ENCODE measurements at places on chromosomes 11 and 22.

- no peak for DNase-seq
Observed at GRCh38 chr22:33850193-33850592, 70.1 kb downstream of the LARGE1 start.

DNA sequence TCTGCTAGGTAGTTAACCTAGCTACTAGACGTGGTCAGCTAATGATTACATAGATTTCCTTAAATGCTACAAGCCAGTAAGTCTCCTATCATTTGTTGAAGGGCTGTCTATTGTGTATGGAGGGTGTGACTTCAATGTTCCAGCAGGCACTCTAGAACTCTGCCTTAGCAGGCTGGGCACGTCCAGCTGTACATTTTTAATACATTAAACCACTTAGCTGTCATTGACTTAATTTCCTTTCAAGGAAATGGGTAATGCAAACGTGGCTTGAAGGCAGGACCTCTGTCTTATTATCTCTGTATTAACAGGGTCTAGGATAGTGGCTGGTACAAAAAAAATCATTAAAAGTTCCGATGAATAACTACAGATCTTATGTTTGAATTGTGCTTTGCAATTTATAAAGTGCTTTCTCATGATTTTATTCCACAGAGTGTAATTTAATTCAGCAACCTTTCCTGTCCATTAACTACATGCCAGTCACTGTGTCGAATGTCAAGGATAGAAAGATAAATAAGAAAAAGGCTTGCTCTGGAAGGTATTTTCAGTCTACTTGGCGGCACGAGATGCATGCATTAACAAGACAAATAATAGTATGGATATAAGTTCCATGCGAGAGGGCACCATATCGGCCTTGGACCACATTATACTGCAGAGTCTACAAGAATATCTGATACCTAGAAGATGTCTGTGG is 60.3 kb downstream of the APOL3 start:
- no peak for DNase-seq

- DNase-seq = no peak
Observed at GRCh38 chr22:37880668-37881440, 25.2 kb upstream of the MICALL1 start.

- no peak for DNase-seq
Observed at GRCh38 chr11:128904656-128905344, 13.6 kb downstream of the KCNJ5 start.

DNA sequence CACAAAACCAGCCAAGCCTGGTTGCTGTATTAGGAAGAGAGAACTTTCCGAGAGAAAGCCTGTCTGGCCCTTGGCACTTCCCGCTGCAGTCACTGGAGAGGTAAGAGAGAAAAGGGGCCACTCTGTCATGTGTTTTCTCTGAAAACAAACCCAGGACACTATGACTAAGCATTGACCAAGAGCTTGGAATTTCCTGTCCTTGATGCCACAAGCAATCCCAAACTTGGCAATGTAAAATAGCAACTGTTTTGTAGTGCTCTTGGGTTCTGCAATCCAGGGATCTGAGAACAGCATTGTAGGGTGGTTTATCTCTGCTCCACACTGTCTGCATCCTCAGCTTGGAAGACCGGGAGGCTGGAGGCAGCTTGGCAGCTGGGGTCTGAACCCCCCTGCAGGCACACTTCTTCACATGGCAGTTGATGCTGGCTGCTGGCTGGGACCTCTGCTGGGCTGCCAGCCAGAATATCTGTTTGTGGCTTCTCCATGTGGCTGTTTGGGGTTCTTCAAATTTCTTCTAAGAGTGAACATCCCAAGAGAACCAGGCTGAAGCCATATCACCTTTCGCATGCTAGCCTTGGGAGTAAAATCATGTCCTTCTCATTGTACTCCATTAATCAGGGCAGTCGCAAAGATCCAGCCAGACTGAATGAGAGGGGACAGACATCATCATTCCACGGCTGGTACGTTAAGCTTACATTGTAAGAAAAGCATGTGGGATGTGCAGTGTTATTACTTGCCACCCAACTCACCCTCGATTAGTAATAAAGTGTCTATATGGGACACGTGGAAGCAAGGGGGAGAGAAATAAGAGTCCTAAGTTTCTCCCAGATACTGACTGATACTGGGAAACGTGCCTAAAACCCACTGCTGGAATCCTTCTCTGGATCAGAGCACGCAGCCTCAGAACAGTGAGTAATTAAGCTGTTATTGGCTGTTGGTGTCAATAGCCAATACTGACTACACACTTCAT is 537.4 kb upstream of the B3GAT1 start:
- no peak for DNase-seq

DNA sequence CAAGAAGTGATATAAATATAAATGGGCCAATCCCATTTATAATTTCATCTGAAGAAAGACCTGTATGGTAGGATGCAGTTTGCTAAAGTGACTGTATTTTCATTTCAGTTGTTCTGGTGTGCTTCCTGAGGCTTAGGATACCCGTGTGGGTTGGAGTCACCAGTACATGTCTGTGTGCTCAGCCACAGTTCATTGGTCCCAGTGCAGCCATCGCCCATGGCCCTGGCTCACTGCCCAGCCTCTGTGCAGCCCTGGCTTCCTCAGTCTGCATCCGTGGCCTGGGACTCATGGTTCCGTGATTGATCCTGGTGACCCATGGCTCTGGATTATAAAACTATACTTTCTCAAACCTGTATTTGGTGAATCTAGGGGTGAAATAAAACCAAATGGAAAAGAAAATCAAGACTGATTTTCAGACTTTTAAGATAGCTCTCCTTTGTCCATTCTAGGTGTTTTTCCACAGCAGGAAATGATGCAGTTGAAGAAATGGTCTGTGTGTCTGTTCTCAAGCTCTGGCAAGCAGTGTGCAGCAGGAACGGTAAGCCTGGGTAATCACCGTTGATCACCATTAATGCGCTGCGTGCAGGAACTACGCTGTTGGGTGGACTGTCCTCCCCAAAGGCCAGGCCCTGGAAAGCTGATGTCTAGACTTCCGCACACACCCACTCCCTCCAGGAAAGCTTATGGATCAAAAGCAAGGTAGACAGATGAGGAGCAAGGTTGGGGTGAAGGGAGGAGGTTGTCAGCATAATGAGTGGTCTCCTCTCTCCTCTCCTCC is 27.2 kb downstream of the TTC12 start:
- DNase-seq = no peak

- DNase-seq = no peak
Observed at GRCh38 chr11:94583866-94584500, 16.8 kb downstream of the PIWIL4 start.

DNA sequence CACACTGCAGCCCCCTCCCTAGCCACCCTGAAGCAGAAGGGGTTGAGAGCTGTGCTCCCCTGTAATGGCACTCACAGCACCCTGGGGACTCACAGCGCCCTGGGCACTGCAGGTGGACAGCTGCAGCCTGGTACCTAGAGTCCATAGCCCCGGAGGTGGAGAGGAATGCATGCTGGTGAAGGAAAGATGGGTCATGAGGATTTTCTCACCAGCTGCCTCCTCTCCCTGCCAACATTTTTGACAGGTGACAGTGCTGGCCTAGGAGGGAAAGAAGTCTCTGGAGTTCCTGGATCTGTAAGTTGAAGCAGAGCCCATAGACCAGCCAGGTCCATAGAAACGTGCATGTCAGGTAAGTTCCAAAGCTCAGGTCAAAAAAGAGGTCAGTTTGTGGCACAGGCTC is 330.5 kb downstream of the TENM4 start:
- no peak for DNase-seq

GRCh38 chr11:40434926-40435325 is 1024.5 kb downstream of the LRRC4C start:
- DNase-seq = no peak

GRCh38 chr11:134468796-134469195 is 56.8 kb upstream of the B3GAT1 start:
- DNase-seq = no peak

- DNase-seq = no peak
Observed at GRCh38 chr11:123235656-123236261, 40.7 kb upstream of the CLMP start.

- no peak for DNase-seq
Observed at GRCh38 chr11:47434011-47434786, 8.0 kb upstream of the PSMC3 start.

DNA sequence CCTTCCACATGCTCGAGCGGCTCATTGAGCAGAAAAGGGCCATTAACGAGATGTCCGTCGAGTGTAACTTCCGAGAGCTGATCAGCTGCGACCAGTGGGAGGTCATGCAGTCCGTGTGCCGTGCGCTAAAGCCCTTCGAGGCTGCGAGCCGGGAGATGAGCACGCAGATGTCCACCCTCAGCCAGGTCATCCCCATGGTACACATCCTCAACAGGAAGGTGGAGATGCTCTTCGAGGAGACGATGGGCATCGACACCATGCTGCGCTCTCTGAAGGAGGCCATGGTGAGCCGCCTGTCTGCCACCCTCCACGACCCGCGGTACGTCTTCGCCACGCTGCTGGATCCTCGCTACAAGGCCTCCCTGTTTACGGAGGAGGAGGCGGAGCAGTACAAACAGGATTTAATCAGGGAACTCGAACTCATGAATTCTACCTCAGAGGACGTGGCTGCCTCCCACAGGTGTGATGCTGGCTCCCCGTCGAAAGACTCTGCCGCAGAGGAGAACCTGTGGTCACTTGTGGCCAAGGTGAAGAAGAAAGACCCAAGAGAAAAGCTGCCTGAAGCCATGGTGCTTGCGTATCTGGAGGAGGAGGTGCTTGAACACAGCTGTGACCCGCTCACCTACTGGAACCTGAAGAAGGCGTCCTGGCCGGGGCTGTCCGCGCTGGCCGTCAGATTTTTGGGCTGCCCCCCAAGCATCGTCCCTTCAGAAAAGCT is 31.7 kb downstream of the ALG12 start:
- no peak for DNase-seq

DNA sequence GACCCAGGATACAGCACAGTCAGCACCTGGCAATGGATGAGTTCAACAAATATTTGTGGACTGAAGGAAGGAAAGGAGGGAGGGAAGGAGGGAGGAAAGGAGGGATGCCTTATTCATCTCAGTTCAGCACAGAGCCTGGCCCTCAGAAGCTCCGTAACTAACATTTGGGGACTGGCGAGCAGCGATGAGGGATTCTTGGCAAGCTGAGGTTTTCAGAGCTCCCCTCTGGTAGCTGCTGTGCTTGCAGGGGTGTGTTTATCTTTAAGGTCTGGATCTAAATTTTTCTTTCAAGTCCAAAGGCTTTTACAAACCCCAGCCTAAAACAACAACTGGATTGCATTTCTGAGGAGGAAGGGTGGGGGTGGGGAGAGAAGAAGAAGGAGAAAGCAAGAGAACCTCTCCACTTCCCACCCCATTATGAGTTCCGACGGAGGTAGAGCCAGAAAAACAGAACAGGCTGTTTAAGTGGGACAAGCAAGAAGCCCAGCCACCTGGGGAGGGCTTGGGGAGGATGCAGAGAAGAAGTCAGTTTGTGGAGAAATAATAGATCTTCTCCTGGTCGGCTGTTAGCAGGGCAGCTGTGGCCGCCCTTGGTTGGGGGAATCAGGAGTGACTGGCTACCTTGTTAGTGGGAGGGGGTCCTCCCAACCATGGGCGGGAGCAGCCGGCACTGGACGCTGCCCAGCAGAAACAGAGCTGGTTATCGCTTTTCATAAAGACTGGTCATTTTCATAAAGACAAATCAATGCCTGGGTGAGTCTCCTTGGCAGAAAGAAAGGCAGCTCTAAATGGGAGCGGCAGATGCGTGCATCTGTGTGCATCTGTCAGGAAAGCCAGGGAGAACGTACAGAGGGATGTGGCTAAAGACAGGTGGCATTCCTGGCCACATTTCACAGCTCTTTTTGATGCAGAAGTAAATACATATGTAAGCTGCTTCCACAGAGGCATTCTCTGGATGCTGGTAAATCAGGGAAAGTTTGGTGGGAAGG is 78.0 kb downstream of the TSPAN18 start:
- DNase-seq = no peak

- DNase-seq = no peak
Observed at GRCh38 chr22:32073823-32074380, 30.8 kb downstream of the SLC5A1 start.

- no peak for DNase-seq
Observed at GRCh38 chr11:95466416-95466815, 235.4 kb upstream of the SESN3 start.

All from activated CD4-positive, alpha-beta T cell treated with anti-CD3 and anti-CD28 coated beads for 24 hours (primary cell).